Foreskin keratinocyte (primary cell): ENCODE measurements at places on chromosomes 13 and 19.

DNA sequence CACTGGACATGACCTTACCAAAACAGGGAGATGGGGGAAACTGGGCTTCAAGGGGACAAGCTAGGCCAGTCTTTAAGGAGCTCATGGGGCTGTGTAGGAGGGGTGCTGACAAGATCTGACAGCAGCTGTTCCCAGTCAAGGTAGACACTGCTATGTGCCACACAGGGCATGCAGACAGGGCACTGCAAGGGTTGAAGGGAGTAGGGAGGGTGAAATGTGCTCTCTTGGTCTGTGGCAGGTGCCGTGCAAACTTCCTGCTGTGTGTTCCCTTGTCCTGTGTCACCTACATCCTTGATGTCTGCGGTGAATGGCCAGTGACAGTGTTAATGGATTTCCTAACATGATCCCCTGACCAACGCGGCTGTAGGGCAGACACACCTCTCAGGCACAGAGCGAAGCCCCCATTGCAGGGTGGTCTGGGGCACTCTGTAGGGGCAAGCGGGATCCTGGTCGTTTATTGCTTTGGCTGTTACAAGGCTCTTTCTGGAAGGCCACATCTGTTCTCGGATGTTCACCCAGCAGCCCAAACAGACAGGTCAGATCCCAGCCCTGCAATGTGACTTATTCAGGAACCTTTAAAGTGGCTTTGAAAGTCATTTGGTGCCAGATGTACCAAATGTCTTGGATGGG lies 199.5 kb upstream of the ZNF536 start:
- DNase-seq = no peak

DNA sequence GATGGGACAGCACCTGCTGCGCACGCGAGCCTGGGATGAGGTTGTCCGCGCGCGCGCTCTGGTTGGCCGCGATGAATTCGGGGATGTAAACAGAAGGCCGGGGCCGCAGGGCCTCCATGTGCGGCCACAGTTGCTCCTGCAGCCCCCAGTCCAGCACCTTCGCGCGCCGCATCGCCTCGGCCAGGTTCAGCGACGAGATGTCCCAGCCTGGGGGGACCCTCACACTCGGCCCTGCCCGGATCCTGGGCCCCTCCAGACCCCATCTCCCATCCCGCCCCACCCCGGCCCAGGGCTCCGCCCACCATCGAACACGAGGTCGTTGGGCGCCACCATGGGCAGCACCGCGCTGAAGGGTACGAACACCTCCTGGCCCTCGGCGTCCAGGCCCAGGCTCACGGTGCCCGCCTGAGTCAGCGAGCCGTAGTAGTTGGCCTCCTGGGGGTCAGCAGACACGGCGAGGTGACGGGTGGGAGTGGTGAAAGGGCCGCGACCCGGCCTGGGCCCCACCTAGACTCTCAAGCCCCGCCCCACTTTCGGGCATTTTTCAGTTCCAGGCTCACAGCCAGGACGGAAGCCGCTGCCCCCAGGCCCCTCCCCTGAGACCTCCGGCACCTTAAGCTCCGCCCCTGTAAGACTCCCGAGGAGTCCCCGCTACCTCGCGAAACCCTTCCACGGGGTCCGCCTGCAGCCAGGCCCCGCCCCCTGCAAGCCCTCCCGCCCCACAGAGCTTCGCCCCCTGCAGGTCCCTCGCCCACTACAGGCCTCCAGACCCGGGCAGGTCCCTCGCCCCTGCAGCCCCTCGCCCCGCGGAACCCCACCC lies 1.1 kb downstream of the ISYNA1 start:
- no peak for DNase-seq

DNA sequence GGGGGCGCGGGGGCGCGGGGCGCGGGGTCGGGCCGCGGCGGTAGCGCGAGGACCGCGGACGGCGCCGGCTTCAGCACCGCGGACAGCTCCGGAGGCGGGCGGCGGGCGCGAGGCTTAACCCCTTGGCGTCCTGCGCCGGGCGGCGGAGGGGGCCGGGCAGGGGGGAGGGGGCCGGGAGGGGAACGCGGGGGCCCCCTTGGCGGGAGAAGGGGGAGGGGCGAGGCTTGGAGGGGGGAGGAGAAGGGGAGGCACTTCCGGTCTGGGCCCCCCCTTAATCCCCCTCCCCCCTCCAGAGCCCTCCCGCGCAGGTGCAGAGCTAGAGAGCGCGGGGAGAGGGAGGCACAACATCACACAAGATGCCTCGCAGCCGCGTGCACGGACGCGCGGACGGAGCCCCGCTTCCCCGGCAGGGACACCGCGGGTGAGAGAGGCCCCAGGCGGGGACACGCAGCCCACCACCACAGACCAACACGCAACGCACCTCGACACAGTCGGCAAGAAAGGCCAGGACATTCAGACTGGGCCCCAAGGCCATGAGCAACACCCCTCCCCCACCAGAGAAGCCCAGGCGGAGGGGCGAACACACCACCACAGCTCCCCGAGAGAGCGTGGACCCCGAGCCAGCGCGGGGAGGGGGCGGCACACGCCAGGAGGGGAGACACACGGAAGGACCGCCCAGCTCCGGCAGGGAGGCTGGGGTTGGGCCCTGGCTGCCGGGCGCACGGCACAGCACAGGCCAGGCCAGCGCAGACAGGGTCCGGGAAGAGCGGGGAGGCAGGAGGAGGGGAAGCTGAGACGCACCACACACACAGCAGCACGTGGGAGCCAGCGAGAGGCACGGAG lies 24.1 kb downstream of the SHANK1 start:
- DNase-seq = no peak

GRCh38 chr13:50348371-50348770 lies 333.1 kb downstream of the KCNRG start:
- DNase-seq = no peak

DNA sequence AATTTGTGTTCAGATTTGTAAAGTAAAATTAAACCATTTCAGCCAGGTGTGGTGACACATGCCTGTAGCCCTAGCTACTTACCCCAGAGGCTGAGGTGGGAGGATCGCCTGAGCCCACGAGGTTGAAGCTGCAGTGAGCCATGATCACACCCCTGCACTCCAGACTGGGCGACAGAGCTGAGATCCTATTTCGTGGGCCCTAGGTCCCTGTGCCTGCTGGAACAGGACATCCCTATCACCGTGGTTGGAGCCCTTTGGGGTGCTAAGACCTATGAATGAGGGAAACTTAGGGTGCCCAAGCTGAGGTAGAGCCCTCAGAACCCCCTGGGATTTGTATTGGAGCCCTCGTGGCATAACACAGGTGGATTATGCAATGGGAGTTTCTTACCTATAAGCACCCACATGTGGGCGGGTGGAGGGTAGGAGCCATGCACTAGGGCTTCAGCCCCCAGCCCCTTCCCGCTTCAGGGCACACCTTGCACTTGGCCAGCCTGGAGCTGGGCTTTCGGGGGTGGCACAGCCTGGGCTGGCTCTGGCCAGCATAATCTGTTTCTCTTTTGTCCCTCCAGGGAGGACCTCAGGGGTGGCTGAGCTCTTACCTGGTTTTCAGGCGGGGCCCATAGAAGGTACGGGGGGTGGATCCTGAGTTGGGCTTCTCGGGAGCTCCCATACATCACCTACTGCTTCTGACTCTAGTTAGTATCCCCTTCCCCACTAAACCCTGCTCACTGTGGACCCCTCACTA lies 7.2 kb upstream of the USF2 start:
- no peak for DNase-seq

- no peak for DNase-seq
Observed at GRCh38 chr13:73224703-73225102, 165.9 kb downstream of the KLF5 start.

DNA sequence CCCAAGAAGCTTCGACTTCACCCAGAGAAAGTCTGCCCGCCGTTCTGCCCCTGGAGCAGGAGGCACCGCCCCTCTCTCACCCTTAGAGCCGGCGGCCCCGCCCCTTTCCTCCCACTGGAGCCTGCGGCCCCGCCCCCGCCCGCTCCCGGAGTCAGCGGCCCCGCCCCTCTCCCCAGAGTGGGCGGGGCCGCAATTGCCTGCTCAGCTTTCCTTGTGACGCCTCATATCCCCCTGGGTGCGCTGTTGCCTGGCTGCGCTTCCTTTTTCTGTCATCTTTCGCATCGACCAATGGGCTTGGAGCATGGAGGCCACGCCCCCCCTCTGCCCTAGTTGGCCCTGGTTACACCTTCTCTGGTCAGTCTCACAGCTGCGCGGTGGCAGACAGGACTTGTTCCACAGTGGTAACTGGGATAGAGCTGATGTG lies 38.2 kb upstream of the ZNF492 start:
- DNase-seq = no peak

- DNase-seq = no peak
Observed at GRCh38 chr19:11214387-11214786, 17.0 kb upstream of the KANK2 start.
